ENCODE measurements at places on chromosomes 7 and 10. TPM values are rescaled to one million over a fixed set of nuclear protein-coding genes. Genes with fewer than 3 reads are reported as not detected.

GRCh38 chr7:98802088-98802780, 67.6 kb downstream of the TMEM130 start:
- no peak for DNase-seq

DNA sequence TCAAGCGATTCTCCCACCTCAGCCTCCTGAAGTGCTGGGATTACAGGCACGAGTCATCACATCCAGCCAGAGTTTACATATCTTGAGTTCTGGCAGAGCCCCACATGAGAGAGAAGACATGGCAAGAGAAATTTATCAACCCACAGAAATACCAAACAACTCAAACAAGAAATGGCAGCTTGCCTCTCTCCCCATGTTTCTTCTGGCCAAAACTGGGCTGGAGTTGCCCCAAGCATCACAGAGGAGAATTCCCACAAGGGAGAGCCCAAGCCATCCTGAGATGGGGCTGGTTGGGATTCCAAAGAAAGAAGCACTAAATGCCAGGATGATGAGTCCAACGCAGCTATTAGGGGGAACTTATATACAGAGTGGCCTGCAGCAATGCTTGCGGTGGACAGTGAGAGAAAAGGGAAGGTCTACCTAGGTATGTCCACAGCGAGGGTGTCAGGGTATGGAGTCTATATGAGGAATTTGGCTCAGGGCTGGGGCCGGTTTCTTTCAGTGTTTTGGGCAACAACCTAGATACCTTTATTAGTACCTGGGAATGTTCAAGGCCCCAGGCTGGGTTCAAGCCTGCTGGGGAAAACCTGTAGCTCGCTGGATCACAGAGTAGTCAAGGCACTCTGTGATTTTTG, 14.5 kb upstream of the PAX4 start:
- no peak for DNase-seq

- no peak for DNase-seq
Measured at GRCh38 chr7:135584362-135585353, 26.9 kb downstream of the NUP205 start.

- no peak for DNase-seq
Measured at GRCh38 chr10:110609605-110610004, 34.5 kb upstream of the RBM20 start.

Gene PIK3AP1
- total RNA-seq = 9.8 TPM

Gene REPIN1
- total RNA-seq = 68.2 TPM
